ENCODE measurements at places on chromosomes 7 and 10. TPM values are rescaled to one million over a fixed set of nuclear protein-coding genes. Genes with fewer than 3 reads are reported as not detected.

Gene TDRD1
- polyA plus RNA-seq: 0.13 TPM

Gene ANKRD2
- polyA plus RNA-seq: 48.1 TPM

Gene SLC29A3
- polyA plus RNA-seq: 3.7 TPM

Gene AS3MT
- polyA plus RNA-seq: 8.3 TPM

Gene HOXA10
- polyA plus RNA-seq: 23.8 TPM

Gene GPR26
- polyA plus RNA-seq: not detected

Gene A1CF
- polyA plus RNA-seq: 0.10 TPM

Gene ITGA8
- polyA plus RNA-seq: 7.3 TPM

Gene ASB10
- 6.2 TPM for polyA plus RNA-seq

Gene MBL2
- polyA plus RNA-seq: not detected

Gene SLC16A12
- polyA plus RNA-seq: 1.2 TPM

Gene MUC12
- polyA plus RNA-seq: 0.48 TPM

Gene ARHGEF35
- 1.2 TPM for polyA plus RNA-seq

Gene ACSM6
- not detected for polyA plus RNA-seq

Gene IL15RA
- 2.2 TPM for polyA plus RNA-seq

Gene CREB5
- polyA plus RNA-seq: 33.5 TPM

Gene PLAC9
- 59.1 TPM for polyA plus RNA-seq

Gene SFRP5
- polyA plus RNA-seq: 1.1 TPM

Gene SORCS3
- polyA plus RNA-seq: not detected

Gene PTPN20
- 0.56 TPM for polyA plus RNA-seq

Gene STEAP4
- 3.5 TPM for polyA plus RNA-seq

Gene PNLIPRP1
- polyA plus RNA-seq: not detected

Gene GPR37
- 17.8 TPM for polyA plus RNA-seq

Gene CPSF4
- polyA plus RNA-seq: 38.6 TPM

Gene OR9A2
- polyA plus RNA-seq: not detected

Gene ZNF239
- polyA plus RNA-seq: 6.6 TPM

Gene AQP1
- polyA plus RNA-seq: 91.6 TPM

Gene NPSR1
- 0.38 TPM for polyA plus RNA-seq

Gene TFR2
- polyA plus RNA-seq: 0.90 TPM

Gene RET
- polyA plus RNA-seq: 3.4 TPM

Gene ZNF3
- 27.2 TPM for polyA plus RNA-seq

Gene RBP4
- 1.9 TPM for polyA plus RNA-seq

Gene BZW2
- polyA plus RNA-seq: 201 TPM

Gene DPP6
- 3.2 TPM for polyA plus RNA-seq

Gene HSPA12A
- polyA plus RNA-seq: 5.3 TPM

Gene HMX3
- polyA plus RNA-seq: not detected

Gene MOGAT3
- polyA plus RNA-seq: not detected

Gene CALHM3
- polyA plus RNA-seq: not detected

Gene FAM20C
- polyA plus RNA-seq: 32.0 TPM

Gene CHRM2
- 0.09 TPM for polyA plus RNA-seq

Gene LHFPL3
- not detected for polyA plus RNA-seq

Gene FGFR2
- 0.54 TPM for polyA plus RNA-seq

Gene NKX1-2
- polyA plus RNA-seq: not detected

Gene FZD1
- 12.0 TPM for polyA plus RNA-seq

Gene TPST1
- polyA plus RNA-seq: 12.0 TPM

Gene SPDYE2B
- 2.7 TPM for polyA plus RNA-seq

Gene LOXL4
- 9.5 TPM for polyA plus RNA-seq

Gene C7orf33
- 1.1 TPM for polyA plus RNA-seq

Gene THSD7A
- 3.7 TPM for polyA plus RNA-seq

Measured in forelimb muscle (tissue), 1 donor.